ENCODE measurements at places on chromosomes 2 and 18.
A peak's percentile ranks its signal among the peaks of the same experiment; 100 is the strongest.

- no peak for DNase-seq
Observed at GRCh38 chr18:5167831-5168230, 29.2 kb downstream of the AKAIN1 start.

GRCh38 chr18:75438891-75439290, 11.4 kb upstream of the SMIM21 start:
- no peak for DNase-seq

GRCh38 chr18:72342933-72343332, 201.2 kb downstream of the CBLN2 start:
- DNase-seq = no peak

GRCh38 chr2:204625135-204625534, 79.9 kb downstream of the PARD3B start:
- DNase-seq = no peak

GRCh38 chr2:97924194-97924593, 71.6 kb downstream of the TMEM131 start:
- DNase-seq = no peak

GRCh38 chr18:2139691-2140090, 431.6 kb downstream of the METTL4 start:
- DNase-seq = no peak

DNA sequence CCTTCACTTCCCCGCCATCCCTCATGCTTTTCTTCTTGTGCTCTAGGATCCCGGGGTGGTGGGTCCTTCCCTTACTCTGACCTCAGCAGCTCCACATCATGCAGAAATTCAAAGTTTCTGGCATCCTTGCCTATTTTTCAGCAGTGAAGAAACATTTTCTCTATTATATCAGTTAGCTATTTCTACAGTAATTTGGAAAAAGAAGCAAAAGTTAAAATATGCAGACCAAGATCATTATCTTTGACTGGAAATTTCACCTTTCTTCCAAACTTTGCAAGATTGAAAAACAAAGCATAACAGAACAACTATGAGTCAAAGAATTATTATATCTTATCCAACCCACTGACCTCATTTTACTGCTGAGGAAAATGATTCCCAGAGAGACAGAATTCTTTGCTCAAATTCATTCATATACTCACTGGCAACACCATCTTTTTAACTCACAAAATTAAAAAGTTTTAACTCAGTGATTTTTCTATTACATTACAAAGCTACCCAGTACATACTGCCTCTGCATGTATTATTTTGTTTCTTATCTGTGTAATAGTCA, 40.5 kb downstream of the ANTXR1 start:
- DNase-seq = no peak

GRCh38 chr2:74740741-74741431, 86.8 kb downstream of the SEMA4F start:
- DNase-seq = no peak

DNA sequence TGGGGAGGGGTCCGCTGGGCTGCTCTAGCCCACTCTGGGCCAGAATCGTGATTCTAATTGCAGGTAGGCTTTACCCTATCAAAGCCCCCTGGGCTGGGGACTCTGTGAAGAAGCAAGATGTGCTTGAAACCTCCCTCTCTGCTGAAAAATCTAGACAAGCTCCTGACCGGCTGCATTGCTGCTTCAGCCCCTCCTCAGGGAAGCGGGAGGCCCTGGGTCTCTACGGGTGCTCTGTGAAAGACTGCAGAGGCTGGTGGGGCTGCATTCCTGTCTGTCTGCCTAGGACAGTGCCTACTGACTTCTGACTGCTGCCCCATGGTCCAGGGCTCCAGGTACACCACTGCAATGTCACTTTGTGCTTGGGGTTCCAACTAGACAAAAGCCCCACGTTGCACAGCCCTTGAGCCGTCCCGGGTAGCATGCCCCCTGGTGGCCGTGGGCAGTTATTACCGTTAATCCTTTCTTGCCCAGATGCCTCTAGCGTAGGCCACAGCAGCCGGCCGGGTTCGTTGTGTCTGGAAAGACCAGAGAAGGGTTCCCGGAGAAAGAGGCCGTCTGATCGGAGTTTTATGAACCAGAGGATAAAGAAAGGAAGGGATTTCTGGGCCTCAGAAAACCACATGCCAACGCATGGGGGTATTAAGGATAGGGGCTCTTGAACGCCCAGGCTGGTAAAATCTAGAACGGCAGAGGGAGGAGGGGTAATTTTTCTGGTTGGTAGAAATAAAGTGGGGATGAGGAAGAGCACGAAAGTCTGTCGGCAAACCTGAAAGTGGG, 15.9 kb upstream of the C1QL2 start:
- DNase-seq = peak; percentile 71

- no peak for DNase-seq
Observed at GRCh38 chr18:78903436-78904178, 76.0 kb upstream of the SALL3 start.

DNA sequence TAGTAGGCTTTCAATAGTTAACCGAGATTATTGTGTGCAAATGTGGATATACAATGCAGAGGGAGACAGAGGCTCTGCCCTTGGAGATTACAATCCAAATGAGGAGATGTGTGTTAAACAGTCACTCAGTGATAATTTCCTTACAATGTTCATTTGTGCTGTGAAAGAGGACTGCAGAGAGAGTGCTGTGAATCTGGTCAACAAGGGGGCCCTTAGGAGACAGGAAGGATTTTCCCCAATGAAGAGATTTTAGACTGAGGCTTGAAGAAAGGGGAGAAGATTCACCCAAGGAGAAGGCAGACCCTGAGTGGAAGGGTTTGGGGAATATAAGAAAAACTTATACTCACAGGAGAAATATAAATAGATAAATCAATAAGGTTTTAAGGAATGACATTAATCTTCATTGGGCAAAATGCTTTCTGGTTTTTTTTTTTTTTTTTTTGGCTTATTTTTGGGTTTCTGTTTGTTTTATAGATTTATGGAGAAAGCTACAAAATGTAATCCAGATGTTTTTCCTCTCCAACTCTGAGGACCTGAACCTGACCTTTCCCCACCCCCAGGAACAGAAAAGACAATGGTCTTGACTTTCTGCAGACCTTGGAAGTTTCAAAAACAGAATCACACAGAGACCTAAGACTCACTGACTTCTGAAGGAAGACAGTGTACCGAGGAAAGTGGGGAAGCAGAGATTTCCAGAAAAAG, 151.3 kb upstream of the SERPINE2 start:
- no peak for DNase-seq

Measured in neural crest cell (in vitro differentiated cells).